ENCODE measurements at places on chromosomes 13 and 19. TPM values are rescaled to one million over a fixed set of nuclear protein-coding genes. Genes with fewer than 3 reads are reported as not detected.

CD209 gene
- not detected for polyA plus RNA-seq

SIGLEC9 gene
- polyA plus RNA-seq = not detected

ERICH4 gene
- not detected for polyA plus RNA-seq

PRRG2 gene
- polyA plus RNA-seq = 0.17 TPM

HTR2A gene
- polyA plus RNA-seq = 11.6 TPM

MARCHF2 gene
- 12.8 TPM for polyA plus RNA-seq

NMRK2 gene
- not detected for polyA plus RNA-seq

ZNF729 gene
- polyA plus RNA-seq = not detected

HCST gene
- 2.0 TPM for polyA plus RNA-seq

ACP7 gene
- not detected for polyA plus RNA-seq

FLT1 gene
- polyA plus RNA-seq = 2.2 TPM

PSG2 gene
- polyA plus RNA-seq = not detected

MPHOSPH8 gene
- 41.7 TPM for polyA plus RNA-seq

KANK2 gene
- polyA plus RNA-seq = 0.60 TPM

TMEM255B gene
- polyA plus RNA-seq = 1.4 TPM

FGF21 gene
- not detected for polyA plus RNA-seq

MEIOSIN gene
- not detected for polyA plus RNA-seq

TRAPPC2B gene
- 115 TPM for polyA plus RNA-seq

ZNF579 gene
- polyA plus RNA-seq = 0.36 TPM

LRRC8E gene
- not detected for polyA plus RNA-seq

LYPD3 gene
- polyA plus RNA-seq = not detected

C19orf67 gene
- not detected for polyA plus RNA-seq

SLC27A1 gene
- 1.5 TPM for polyA plus RNA-seq
